ENCODE measurements at places on chromosomes 12 and 14.

DNA sequence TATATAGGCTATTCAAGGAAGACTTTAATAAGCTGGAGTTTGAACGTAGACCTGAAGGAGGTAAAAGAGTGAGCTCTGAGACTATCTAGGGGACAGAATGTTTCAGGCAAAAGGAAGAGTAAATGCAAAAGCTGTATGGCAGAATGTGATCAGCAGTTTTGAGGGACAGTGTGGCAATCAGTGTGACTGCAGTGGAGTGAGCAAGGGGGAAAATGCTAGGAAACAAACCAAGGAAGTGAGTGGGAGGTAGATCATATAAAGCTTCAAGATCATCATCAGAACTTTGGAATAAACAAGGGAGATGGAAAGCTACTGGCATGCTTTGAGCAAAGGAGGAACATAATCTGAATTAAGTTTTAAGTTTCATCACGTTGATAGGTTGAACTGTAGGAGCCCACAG is 67.5 kb upstream of the BTG1 start:
- no peak for DNase-seq

DNA sequence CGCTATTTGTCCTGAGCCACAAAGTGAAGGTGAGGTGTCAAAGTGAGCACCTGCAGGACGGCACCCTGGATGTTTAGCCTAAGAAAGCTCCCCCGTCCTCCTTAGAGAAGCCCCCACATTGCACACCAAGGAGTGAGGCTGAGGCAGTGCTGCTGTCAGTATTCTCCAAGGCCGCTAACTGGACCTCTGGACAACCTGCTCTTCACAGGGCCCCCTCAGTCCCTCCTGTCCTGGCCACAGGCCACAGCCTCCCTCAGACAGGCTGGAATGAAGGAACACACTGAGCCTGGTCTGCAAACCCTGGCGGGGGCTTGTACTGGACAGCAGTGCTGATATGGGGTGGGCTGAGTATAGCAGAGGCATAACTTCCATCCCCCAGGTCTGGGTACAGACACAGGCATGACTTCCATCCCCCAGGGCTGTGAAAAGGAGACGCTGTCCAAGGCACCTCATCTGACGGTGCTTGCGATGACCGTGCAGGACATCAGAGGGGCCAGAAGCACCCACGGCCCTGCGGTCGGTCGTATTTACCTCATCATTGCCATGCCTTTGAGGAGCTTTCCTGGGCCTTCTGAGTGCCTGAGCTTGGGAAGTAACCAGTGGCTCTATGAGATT is 82.4 kb upstream of the DIO3 start:
- DNase-seq = no peak

DNA sequence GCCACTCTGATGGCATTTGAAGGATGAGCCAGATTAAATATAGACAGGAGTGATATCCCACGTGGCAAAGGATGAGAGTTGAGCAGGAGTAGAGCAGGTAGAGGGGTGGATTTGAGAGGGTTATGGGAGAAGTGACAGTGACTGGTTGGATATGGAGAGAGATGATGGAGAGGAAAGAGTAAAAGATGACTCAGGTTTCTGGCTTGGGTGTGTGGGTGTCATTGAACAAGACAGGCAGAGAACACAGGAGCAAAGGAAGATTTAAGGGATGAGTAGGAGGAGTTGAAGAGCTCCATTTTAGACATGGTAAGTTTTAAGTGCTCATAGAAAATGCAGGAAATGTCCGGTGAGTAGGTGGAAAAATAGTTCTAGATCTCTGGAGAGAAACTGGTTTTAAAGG is 136.9 kb downstream of the EGLN3 start:
- no peak for DNase-seq

DNA sequence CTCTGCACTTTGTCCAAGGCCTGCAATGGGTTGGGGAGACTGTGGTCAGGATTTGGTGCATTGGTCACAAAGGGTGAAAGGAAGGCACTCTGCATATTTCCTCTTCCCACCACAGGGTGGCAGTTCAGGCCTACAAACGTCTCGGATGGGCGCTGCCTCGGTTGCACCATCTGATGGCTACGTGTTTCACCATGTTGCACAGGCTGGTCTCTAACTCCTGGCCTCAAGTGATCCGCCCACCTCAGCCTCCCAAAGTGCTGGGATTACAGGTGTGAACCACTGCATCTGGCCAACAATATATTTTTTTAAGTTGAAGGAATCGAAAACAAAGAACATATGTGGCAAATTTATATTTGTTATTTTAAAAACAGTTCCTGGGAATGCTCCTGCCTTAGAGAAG is 35.1 kb downstream of the TMBIM6 start:
- peak; percentile 79 for DNase-seq

- peak; percentile 70 for DNase-seq
Observed at GRCh38 chr12:107402041-107403022, 283.3 kb upstream of the PWP1 start.

DNA sequence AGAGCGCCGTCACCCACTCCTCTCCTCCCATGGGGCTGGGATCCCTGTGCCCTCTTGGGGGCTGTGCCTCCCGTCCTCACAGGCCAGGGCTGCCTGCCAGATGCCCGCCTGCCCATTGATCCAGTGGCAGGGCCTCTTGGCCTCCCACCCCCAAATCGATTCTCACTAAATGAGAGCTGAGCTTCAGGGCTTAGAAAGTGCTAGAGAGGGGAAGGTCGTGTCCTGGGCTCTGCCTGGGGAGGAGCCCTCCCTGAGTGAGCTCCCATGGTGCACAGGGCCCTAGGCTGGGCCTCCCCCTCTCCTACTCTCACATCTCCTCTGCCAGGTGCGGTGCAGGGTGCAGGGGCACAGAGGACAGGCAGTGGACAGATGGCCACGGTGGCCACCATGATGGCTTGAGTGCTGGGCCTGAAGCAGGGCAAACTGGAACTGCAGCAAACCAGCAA is 9.2 kb downstream of the BEGAIN start:
- DNase-seq = no peak

GRCh38 chr12:101969-102878 is 35.7 kb downstream of the IQSEC3 start:
- DNase-seq = peak; percentile 61

DNA sequence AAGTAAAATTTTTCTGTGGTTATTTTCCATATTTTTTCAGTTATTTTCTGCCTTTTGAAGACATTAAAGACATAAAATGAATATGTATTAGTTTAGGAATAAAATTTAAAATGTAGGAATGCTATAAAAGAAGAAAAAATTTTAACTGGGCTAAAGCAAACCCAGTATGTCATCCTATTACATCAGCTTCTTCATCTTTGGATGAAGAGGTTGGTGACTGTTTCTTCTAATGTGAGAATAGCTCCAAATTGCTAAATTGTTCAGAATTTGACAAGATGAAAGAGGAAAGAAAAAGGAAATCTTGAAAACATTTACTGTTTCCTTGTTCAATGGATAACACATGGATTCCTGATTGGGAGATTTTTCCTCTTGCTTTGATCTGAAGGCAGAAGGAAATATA is 52.7 kb upstream of the PZP start:
- DNase-seq = no peak

DNA sequence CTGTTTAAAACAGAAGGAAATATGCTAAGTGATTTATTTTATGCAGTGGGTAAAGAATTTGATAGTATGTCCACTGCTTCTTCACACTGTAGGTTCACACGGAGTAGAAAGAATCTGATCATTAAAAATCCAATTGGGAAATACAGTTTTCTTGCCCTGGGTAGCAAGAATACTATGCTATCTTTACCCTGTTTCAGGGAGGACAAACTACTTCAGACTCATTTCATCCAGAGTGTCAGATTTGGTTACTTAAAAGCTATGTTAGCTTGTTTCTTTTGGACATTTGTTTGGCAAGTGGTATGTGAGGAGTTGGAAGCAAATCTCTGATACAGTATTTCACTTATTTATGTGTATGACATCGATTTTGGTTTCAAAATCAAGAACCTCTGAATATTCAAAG is 4.3 kb downstream of the FRS2 start:
- DNase-seq = no peak

DNA sequence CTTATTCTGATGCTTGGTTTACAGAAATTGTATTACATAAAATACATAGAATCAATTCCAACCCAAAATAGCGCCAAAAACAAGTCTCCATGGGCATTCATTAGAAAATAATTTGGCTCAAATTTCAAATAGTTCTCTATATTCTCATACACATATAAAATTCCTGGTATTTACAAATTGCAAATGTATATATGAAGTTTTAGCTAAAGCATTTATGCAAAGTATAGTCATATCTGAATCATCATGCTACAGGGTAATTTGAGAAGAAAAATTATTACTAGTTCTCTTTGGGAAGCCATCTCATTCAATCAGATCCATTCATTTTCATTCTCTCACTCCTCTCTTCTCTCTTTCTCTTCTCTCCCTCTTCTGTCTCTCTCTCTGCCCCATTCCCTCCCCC is 257.8 kb downstream of the DPF3 start:
- DNase-seq = no peak

- peak; percentile 47 for DNase-seq
Observed at GRCh38 chr14:54782751-54783659, 119.6 kb downstream of the GCH1 start.

DNA sequence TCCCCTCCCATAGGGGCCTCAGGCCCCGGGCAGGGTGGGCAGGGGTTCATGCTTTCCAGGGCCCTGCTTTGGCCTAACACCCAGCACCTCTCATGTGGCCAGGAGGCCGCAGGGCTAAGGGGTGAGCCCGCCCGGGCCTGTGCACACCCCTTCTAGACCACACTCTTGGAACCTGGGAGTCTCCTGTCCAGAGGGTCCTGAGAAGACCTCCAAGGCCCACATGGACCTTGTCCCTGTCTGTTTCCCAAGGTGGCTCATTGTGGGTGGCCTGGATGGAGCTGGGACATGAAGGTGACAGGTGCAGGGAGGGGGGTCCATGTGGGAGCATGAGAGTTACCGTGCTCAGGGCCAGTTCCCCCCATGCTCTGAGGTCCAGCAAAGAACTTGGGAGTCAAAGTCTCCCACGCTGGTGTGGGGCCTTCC is 11.6 kb downstream of the DLK1 start:
- no peak for DNase-seq

- no peak for DNase-seq
Observed at GRCh38 chr14:93090826-93091555, 24.7 kb downstream of the ITPK1 start.

GRCh38 chr14:59292921-59293534 is 104.6 kb downstream of the DAAM1 start:
- no peak for DNase-seq

DNA sequence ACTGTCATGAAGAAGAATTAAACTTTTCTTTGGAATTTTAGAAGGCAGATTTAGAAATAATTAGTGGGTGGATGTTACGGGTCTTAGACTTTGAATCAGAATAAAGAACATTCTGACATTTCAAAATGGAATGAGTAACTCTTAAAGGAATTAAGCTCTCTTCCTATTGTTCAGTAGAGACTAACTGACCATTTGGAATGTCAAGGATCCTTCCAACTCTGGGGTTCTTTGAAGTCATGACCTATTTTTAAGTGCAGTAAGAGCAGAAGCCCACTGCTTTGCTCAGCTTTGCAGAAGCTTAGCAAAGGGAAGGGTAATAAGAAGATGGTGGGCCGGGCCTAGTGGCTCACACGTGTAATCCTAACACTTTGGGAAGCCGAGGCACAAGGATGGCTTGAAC is 4.0 kb downstream of the CHURC1 start:
- DNase-seq = no peak

DNA sequence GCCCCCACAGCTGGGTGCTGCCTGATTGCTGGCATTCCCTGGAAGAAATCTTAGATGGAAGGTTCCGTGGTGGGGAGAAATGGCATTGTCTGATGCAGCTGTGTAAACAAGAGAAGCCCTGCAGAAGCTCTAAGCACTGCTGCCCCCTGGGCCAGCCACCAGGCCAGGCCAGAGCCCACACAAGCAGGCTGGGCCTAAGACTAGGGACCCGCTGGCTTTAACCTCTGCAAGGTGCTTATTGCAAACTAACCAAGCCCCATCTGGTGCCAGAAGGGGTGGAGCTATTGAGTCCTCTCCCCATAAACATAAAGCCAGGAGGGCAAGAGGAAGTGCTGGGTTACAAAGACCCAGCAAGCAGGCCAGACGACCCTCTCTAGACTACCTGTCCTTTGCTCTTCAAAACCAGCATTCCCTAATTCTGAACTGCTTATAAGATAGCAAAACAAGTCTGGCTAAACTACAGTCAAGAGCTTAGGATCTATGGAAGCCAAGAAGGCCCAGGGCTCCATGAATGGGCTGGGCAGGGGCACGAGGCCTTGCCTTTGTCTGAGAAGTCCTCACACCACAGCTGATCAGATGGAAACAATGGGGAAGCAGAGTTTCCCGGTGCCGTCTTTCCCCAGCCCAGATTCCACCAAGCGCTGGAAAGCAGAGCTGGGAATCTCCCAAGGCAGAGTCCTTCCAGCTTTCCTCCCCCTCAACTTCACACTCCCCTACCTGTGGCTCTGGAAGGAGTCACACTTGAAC is 28.8 kb downstream of the P2RX4 start:
- DNase-seq = no peak

DNA sequence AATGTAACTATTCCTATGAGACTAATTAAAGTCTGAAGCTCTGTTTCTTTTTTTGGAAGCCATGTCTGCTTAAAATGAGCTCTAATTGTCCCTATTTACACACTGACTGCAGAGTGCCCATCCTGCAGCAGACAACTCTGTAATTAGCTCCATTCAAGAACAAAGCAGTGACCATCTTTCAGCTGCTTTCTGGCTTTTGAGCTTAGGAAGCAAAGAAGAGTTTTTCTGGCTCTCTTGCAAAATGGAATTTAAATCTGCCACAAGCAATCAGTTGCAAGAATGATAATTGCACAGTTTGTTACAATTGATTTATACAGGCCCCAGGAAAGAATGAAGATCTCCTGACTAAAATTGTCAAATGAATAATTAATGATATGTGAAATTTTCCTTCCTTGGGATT is 83.4 kb downstream of the GAS2L3 start:
- no peak for DNase-seq

- no peak for DNase-seq
Observed at GRCh38 chr12:114916541-114916940, 232.6 kb upstream of the TBX3 start.

GRCh38 chr14:85625925-85626585 is 96.1 kb downstream of the FLRT2 start:
- no peak for DNase-seq

DNA sequence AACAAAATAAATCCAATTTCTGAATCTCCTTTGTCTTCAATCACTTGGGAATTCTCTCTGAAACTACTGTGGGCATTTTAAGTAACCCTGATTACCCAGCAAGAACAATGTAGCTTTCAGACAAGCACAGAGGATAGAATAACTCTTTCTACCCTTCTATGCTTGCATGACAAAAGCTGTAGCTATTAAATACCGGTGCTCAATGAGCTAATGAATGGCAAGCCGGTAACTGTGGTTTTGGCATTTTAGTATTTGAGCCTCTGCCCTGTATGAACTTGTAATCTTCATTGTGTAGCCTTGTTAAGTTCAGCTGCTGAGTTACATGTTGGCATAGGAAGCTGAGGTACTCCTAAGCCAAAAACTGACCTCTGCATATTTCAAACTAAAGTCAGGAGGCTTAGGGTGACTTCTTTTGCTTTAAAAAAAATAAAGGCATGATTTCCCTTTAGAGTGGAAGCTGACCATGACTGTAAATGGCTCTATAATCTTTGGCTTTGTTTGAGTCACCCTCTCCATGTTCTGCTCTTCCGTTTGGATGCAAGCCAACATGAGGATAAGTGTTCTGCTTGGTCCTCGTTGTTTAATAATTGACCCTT is 171.0 kb upstream of the HIF1A start:
- DNase-seq = no peak
